ENCODE measurements at places on chromosomes 11 and 22.

DNA sequence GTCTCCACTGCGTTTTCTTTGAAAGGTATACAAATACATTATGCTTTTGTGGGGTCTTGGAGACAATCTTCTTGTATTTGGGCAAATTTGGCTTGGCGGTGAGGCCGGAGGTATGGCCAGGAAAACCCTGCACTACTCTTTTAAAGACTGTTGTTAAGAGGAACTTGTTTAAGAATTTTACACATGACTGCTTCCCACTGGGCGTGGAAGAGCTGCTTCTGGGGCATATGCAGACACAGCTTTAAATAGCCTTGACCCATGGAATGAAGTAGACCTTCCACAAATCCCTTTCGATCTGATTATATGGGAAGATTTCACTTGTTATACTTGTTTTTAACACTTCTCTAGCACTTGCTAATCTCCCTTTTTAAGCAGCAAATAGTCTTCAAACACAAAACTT, 453.6 kb downstream of the MN1 start:
- DNase-seq: no peak

DNA sequence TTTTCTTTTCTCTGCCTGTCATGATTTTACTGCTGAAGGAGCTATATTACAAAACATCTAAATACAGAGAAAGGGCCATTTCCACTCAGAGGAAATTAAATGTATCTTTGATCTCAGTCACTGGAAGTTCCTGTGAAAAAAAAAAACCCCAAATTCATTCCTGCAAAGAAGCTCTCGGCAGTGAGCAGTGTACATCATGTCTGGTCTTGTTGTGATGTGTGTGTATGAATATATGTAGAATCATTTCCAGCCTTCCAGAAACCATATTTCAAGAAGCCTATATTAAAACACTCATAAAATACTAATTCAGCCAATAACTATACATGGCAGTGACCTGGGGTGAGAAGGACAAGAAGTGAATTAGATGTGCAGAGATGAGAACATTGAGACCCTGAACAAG, 393.2 kb upstream of the TENM4 start:
- no peak for DNase-seq

GRCh38 chr11:92399705-92400104, 175.1 kb downstream of the FAT3 start:
- no peak for DNase-seq

DNA sequence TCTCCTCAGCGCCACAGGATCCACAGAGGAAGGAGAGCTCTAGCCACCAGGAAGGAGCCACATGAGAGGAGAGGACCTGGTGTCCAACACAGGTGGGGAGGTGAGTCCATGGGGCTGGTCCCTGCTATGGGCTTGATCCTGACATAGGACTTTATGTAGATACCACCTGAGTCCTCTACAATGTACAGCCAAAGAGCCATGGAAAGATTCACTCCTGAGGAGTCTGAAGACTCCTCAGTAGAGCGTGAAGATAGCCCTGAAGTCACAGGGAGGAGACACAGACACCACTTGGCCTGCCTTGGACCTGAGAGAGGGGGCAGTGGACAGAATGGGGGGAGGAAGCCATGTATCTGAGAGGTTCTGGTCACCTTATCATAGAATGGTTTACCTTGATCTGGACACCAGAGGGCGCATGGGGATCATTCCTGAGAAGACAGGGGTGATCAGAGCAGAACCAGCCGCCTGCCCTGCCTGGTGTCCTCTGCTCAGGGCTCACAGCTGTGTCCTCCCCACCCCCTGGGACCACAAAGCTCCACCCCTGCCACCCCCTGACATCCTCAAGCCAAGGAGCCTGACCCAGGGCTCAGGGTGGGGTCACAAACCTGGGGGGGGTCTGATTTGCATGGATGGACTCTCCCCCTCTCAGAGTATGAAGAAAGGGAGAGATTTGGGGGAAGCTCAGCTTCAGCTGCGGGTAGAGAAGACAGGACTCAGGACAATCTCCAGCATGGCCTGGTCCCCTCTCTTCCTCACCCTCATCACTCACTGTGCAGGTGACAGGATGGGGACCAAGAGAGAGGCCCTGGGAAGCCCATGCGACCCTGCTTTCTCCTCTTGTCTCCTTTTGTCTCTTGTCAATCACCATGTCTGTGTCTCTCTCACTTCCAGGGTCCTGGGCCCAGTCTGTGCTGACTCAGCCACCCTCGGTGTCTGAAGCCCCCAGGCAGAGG, 77.0 kb downstream of the ZNF280B start:
- peak; percentile 47 for DNase-seq

- DNase-seq: no peak
Measured at GRCh38 chr11:18367431-18367830, 26.9 kb upstream of the LDHA start.

DNA sequence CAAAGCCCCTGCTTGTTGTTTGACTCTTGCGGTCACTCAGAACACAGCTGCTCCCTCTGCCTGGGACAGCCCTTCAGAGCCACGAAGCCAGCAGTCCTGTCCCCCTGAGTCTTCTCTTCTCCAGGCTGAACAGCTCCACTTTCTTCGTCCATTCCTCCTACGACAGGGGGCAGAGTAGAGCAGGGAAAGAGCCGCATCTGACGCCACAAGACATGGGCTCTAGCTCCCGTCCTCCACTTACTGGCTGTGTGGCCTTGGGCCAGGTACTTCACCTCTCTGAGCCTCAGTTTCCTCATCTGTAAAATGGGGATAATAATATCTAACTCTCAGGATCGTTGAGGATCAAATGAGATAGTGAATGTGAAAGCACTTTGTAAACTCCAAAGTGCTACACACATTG, 29.9 kb downstream of the CHRDL2 start:
- DNase-seq: no peak

DNA sequence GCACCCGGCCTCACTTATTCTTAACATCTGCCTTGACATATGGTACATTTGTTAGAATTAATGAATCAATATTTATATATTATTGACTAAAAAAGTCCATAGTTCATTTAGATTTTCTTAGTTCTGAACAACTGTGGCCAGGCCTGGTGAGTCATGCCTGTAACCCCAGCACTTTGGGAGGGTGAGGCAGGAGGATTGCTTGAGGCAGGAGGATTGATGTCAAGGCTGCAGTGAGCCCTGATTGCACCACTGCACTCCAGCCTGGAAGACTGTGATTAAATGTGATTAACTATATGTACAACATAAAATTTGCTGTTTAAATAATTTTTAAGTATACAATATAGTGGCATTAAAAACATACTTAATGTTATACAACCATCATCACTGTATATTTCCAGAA, 5.6 kb downstream of the UVRAG start:
- DNase-seq: no peak

DNA sequence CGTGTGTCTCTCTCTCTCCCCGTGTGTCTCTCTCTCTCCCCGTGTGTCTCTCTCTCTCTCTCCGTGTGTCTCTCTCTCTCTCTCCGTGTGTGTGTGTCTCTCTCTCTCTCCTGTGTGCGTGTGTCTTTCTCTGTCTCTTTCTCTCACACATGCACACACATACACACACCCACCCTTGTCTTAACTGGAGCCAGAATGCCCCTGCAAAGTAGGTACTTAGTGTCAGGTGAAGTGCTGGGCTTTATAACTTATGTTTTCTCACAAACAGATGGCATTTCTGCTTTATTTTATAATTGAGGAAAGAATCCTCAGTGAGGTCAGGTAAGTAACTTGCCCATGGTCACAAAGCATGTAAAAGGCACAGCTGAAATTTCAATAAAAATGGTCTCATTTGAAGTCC, 106.0 kb downstream of the CSNK2A3 start:
- DNase-seq: no peak

DNA sequence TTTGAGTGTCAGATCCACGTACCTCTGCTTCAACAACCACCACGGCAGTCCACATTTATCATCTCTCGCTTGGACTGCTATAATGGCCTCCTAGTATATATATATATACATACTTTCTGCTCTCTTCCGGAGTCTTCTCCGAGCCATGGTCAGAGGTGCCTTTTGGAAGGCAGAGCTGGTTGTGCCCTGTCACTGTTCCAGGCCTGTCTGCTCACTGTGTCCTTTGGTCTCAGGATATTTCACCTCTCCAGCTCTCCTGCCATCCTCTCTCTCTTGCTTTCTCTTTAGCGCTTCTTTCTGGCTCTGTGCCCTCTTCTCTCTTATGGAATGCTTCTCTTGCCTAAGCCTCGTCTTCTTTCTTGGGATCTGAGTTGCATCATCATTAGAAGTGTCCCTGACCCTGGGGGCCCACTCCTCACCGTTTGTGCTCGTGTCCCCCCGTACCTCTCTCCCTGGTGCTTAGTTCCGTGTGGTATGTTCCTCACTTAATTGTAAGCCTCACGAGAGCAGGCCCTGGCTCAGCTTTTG, 86.1 kb upstream of the RASSF10 start:
- no peak for DNase-seq

- DNase-seq: no peak
Measured at GRCh38 chr22:43633631-43634285, 178.3 kb downstream of the EFCAB6 start.

GRCh38 chr22:33380789-33381530, 322.8 kb upstream of the SYN3 start:
- DNase-seq: no peak

GRCh38 chr11:70272009-70272408, 1.5 kb downstream of the PPFIA1 start:
- no peak for DNase-seq

DNA sequence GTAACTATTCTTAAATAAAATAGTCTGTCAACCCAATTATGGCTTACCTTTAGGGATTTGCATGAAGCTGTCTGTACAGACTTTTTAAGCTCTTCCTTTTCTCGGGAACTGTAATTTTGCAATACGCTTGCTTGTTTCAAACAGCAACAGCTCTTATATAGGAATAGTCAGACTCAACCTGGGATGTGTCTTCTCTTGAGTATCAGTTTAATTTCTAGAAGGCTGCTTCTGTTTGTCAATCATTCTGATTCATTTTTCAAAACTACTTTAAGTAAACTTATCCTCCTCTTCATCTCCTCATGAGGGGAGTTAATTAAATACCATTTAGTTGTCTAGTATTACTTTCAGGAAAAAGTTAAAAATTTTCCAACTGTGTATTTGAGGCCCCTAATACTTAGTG, at the start of gene OR10AG1:
OR10AG1 (minus strand) TSS at position 101 of the 400 bp plus-strand sequence; CDS start at position 63, 38 bp downstream.
- DNase-seq: no peak

DNA sequence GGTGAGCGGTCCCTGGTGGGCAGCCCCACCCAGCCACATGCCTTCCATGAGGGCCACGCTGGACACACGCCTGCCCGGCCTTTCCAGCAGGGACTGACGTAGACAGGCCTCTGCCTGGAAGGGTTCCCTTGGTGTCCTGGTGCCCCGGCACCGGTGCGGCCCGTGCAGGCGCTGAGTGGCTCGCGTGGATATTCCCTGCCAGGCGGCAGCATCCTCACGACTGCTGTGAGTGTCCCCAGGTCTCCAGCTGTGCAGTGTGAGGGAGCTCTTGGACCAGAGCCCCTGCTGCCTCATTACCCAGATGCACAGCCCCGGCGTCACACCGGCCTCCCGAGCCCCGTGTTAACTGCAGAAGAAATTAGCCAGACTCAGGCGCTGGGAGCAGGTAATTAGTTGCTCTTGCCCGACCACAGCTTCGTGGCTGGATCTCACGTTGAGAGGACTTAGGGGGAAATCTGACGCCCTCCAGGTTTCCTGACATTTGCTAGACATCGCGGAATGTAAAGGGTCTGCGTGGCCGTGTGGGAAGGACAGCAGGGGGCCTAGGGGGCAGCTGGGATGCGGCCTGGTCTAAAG, 1196.3 kb downstream of the BRD1 start:
- no peak for DNase-seq

DNA sequence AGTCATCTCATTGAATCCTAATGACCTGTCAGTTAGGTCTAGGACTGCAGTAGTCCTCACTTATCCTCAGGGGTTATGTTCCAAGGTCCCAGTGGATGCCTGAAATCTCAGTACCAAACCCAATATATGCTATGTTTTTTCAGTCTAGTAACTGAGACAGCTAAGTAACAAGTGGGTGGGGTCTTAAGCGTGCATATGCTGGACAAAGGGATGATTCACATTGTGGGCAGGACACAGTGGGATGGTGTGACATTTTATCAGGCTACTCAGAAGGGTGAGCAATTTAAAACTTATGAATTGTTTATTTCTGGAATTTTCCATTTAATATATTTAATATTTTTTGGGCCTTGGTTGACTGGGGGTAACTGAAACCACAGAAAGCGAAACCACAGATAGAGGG, 29.0 kb downstream of the DDX10 start:
- no peak for DNase-seq

DNA sequence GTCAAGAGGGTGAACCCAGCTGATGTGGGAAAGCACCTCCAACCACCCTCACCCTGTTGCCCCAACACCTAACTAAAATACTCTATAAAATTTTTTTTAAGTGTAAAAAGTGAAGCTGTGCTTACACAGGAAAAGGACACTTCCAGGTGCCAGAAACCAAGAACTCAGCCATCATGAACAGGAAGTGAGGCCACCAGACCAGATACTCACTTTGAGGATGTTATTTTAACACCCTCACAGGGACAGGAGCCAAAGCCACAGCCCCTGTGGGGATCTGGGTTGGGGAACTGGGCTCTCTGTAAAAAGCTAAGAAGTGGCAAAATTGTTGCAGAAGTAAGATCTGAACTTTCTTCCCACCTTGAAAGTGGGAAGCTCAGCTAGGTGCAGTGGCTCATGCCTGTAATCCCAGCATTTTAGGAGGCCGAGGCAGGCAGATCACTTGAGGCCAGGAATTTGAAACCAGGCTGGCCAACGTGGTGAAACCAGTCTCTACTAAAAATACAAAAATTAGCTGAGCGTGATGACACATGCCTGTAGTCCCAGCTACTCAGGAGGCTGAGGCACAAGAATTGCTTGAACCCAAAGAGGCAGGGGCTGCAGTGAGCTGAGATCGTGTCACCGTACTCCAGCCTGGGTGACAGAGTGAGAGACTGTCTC, 3.8 kb downstream of the RSPH14 start:
- no peak for DNase-seq

DNA sequence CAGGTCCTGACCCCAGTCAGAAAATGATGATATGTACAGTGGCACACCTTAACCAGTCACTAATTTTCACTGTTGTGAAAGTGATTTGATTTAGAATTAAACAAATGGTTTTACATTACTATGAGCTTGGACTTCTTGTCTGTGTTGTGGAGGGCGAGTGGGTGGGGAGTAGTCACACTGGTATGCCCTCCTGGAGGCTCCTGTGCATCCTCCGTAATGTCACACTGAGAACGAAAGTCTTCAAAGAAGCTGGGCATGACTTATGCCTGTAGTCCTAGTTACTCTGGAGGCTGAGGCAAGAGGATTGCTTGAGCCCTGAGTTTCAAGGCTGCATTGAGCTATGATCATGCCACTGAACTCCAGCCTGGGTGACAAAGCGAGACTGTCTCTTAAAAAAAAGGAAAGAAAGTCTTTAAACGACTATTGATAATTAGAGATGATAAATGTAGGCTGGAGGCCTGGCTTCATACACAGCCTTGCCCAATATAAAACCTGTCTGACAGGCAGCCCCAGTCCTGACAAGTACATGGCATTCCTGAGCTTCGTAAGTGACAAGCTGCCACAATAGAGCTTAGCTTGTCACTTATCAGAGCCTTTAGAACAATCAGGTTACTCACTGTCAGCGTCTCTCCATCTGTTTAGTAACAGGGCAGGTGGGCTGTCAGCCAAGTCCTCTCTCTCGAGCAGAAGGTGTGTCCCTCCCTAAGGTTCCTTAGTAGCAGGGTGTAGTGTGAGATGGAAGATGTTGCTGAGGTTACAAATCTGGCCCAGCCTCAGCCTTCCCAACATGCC, 5.0 kb upstream of the LIMK2 start:
- no peak for DNase-seq
